ENCODE measurements at places on chromosomes 16 and 17. TPM values are rescaled to one million over a fixed set of nuclear protein-coding genes. Genes with fewer than 3 reads are reported as not detected.

The KRTAP3-3 gene
- not detected for polyA plus RNA-seq

The TNFSF13 gene
- 523 TPM for polyA plus RNA-seq

The CBFA2T3 gene
- polyA plus RNA-seq = 33.3 TPM

The LGALS9B gene
- not detected for polyA plus RNA-seq

The CFAP119 gene
- polyA plus RNA-seq = 2.4 TPM

The TBC1D28 gene
- not detected for polyA plus RNA-seq

The P3H4 gene
- polyA plus RNA-seq = 0.16 TPM

The NTN1 gene
- polyA plus RNA-seq = not detected

The GDPD3 gene
- polyA plus RNA-seq = not detected

The KRTAP16-1 gene
- not detected for polyA plus RNA-seq

The CEP131 gene
- polyA plus RNA-seq = 0.69 TPM

The HYDIN gene
- polyA plus RNA-seq = not detected

The OR3A2 gene
- not detected for polyA plus RNA-seq

The SPN gene
- polyA plus RNA-seq = 42.4 TPM

The WNT3 gene
- polyA plus RNA-seq = 0.01 TPM

The SP6 gene
- polyA plus RNA-seq = not detected

The KRTAP1-3 gene
- not detected for polyA plus RNA-seq

The KRTAP2-1 gene
- not detected for polyA plus RNA-seq

The CD300E gene
- polyA plus RNA-seq = 152 TPM

The FOXJ1 gene
- polyA plus RNA-seq = not detected

The OR1F1 gene
- polyA plus RNA-seq = not detected

The VTN gene
- 0.08 TPM for polyA plus RNA-seq

The KRT23 gene
- 7.6 TPM for polyA plus RNA-seq

The CYB5B gene
- polyA plus RNA-seq = 84.9 TPM

The KIFC3 gene
- 0.24 TPM for polyA plus RNA-seq

The TRIM25 gene
- polyA plus RNA-seq = 98.3 TPM

The PABPN1L gene
- not detected for polyA plus RNA-seq

The GCGR gene
- polyA plus RNA-seq = not detected

The CDH5 gene
- polyA plus RNA-seq = not detected

The FOXN1 gene
- not detected for polyA plus RNA-seq

The PRSS27 gene
- polyA plus RNA-seq = not detected

The GGT6 gene
- not detected for polyA plus RNA-seq

The ACSM5 gene
- polyA plus RNA-seq = 0.24 TPM

The SYNGR3 gene
- not detected for polyA plus RNA-seq

The RAB37 gene
- 40.9 TPM for polyA plus RNA-seq

The DHRS7C gene
- polyA plus RNA-seq = not detected

The TPSAB1 gene
- not detected for polyA plus RNA-seq

The CTRB2 gene
- not detected for polyA plus RNA-seq

The PIRT gene
- polyA plus RNA-seq = not detected

The AATK gene
- polyA plus RNA-seq = 0.93 TPM

The NUDT7 gene
- polyA plus RNA-seq = 4.2 TPM

The PLK1 gene
- 3.3 TPM for polyA plus RNA-seq

The CA7 gene
- polyA plus RNA-seq = not detected

The QPRT gene
- polyA plus RNA-seq = 4.7 TPM

The NXN gene
- polyA plus RNA-seq = not detected

The SPNS2 gene
- polyA plus RNA-seq = not detected

The XPO6 gene
- polyA plus RNA-seq = 35.7 TPM

The BAIAP3 gene
- not detected for polyA plus RNA-seq

The CDYL2 gene
- 0.42 TPM for polyA plus RNA-seq

The TBC1D3H gene
- polyA plus RNA-seq = not detected

The TM4SF5 gene
- not detected for polyA plus RNA-seq

The MPP3 gene
- polyA plus RNA-seq = 1.5 TPM

The TPSD1 gene
- polyA plus RNA-seq = not detected

The CCL8 gene
- polyA plus RNA-seq = 0.98 TPM

The ESRP2 gene
- polyA plus RNA-seq = not detected

The NECAB2 gene
- 1.4 TPM for polyA plus RNA-seq

The ABCC6 gene
- polyA plus RNA-seq = 6.1 TPM

The PYDC1 gene
- not detected for polyA plus RNA-seq

The TP53TG3B gene
- polyA plus RNA-seq = not detected

The FBXO39 gene
- polyA plus RNA-seq = not detected

Data from CD14-positive monocyte (primary cell).